D341Med (cell line): ENCODE measurements at places on chromosomes 2 and 18.

- DNase-seq: no peak
These were observed 130.9 kb downstream of the TPGS2 start for GRCh38 chr18:36697905-36698304.

- no peak for DNase-seq
These were observed 487.3 kb upstream of the VWC2L start for GRCh38 chr2:213923543-213923942.

GRCh38 chr18:44514106-44514505, 166.6 kb upstream of the SETBP1 start:
- no peak for DNase-seq

DNA sequence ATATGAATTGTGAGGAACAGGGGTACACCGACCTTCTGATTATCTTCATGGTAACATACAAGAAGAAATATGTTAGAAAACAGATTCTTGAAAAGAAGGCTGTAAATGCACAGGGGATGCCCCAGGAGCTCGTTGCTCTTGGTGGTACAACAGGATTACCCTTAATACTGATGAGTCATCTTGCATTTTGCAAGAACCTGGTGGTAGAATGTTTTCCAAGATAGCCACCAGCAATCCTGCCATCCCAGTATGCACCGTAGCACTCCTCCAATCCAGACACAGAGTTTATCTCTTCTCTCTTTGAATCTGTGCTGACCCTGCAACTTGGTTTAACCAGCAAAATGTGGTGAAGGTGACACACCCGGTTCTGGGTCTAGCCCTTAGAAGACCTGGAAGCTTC, 238.3 kb downstream of the EN1 start:
- DNase-seq: no peak

DNA sequence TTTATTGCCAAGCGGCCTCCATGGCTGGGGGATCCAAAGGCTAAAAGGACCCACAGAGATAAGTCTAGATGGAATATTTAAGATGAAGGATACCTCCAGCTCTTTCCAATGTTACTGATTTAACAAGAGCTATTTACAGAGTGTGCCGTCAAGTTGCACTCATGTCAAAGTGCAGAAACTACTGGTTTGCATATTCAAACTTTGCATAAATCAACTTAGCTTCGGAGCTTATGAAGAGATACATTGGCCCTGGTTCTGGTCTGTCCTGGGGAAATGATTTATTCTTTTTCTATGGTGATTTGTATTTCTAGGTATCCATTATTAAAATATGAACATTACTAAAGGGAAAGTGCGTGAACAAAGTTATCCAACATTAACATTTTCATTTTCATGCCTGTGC, 14.4 kb upstream of the MYO5B start:
- DNase-seq: no peak

GRCh38 chr2:100683231-100683630, 120.4 kb downstream of the PDCL3 start:
- DNase-seq: no peak

- DNase-seq: peak; percentile 17
These were observed 13.7 kb downstream of the ADRA2B start for GRCh38 chr2:96102596-96103186.

DNA sequence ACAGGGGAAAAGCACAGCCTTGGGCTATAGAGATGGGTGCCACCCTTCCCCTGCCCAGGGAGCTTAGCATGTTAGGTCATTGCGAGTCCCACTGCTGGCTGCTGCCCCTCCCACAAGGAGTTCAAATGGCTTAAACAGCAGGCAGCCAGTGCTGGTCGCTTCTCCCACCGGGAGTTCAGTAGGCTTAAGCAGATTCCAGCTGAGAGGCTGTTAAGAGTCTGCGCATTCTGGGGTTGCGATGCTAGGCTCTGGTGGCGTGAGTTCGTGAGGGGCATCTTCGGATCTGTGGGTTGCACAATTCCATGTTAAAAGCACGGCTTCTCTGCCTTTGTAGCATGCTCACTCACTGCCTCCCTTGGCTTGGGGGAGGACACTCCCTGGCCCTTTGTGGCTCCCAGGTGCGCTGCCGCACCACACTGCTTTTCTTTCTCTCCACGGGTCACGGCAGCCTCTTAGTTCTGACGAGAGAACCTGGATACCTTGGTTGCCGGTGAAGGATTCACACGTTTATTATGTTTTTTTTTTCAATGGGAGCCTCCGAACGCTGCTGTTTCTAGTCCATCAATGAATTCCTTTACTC, 93.2 kb downstream of the UNC80 start:
- no peak for DNase-seq

DNA sequence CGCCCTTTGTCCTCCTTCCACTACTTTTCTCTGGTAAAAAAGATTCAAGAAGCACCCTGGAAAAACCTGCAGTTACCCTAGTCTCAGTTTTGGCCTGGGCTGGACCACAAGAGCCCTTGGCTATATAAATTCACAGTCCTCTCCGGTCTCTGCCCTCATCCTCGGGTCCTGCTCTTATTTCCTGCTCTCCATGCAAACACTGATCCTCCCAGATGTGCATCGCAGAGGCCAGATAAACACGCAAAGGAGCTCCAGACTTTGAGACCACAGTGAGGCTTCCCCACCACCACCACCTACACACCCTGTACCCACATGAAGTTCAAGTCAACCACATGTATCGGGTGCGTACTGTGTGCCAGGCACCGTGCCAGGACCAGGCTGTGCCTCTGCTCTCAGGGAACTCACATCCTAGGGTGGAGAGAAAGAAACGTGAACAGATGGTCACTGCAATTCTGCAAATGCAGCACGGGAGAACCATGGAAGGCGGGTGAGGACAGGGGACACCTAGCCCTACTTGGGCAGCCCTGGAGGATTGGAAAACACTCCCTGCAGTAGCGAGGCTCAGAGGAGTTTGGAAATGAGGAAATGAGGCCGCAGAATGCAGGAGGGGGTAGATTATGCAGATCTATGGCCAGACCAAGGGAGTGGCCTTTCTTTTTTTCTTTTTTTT, 7.4 kb downstream of the CTDSP1 start:
- no peak for DNase-seq

DNA sequence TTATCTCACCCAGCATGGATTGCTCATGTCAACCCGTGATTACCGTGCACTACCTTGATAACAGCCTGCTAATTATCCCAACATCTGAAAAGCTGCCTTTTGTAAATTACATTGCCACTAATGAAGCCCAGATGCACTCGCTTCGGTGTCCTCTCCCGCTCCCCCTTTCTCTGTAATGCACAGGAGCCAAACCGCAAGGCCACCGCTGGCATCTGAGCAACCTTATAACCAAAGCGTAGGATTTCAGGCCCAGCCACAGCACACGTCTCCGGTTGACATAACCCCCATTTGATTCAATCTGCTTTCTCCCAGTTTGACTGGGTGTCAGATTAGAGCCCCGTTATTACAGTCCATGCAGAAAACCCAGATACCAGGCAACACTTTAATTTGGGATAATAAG, 341.2 kb downstream of the ALK start:
- DNase-seq: no peak

DNA sequence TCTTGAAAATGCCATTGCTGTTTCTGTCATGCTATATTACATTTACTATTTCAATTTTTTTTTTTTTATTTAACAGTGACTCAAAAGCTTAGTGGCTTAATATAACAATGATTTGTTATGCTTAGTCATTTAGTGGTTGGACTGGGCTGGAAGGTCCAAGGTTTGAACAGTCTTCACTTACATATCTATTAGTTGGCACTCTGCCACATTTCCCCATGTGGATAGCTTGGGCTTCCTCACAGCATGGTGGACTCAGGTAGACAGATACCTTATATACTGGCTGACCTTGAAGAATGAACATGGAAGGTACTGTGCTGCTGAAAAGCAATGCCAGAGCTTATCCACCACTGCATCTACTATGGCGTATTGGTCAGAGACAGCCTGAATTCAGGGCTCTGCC, 909.5 kb upstream of the SOX11 start:
- no peak for DNase-seq

GRCh38 chr2:62208074-62208757, 12.3 kb downstream of the B3GNT2 start:
- no peak for DNase-seq

DNA sequence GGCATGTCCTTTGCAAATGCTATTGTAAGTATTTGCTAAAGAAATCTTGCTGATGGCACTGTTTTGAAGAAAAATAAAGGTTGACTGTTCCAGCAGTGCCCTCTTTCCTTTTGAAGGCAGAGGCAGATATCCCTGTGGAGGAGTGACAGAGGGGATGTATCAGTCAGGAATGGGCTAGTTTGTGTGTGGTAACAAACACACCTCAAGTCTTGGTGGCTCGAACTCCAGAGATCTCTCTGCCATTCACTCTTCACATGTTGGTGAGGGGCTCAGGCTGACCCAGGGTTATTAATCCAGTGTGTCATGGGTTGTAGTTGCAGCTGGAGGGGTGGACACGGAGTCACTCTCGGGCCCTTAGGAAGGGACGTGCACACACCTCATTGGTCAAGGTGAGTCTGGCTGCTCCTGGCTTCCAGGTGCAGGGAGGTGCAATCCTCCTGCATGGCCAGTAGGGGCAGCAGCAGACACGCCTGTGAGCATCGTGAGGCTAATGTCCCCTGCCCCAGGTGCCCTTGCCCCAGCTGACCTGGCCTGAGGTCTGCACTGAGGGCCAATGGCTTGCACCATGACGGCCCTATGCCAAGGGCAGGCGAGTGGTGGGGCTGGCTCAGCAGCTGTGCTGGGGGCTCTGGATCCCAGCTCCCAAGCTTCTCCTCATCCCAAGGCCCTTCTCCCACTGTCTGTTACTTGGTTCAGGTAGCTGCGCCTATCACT, 146.5 kb downstream of the ASB1 start:
- peak; percentile 67 for DNase-seq

GRCh38 chr2:204313256-204313655, 232.0 kb upstream of the PARD3B start:
- no peak for DNase-seq

GRCh38 chr2:143852759-143853158, 667.2 kb downstream of the ZEB2 start:
- DNase-seq: no peak

GRCh38 chr2:171244970-171245782, 84.5 kb upstream of the TLK1 start:
- no peak for DNase-seq

GRCh38 chr2:177212106-177212890, at the start of gene HNRNPA3:
HNRNPA3 (plus strand) TSS chr2:177212794; CDS start chr2:177212800, 6 bp downstream.
- peak; percentile 96 for DNase-seq

DNA sequence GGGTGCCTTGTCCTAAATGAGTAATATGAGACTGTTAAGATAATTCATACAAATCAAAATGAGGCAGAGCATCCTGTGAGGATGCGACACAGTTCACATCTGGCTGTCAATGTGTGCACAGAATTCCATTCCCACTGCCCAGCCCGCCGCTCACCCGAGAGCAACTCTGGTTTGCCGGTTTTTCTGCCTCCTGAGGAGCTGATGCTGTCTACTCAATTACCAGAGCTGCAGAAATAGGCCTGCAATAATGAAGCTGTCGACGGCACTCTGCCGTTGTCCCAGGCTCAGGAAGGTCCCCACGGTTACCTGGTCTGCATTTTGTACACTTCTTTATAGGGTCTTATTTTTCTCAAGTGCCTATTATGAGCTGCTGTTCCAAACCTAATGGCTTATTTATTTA, 55.7 kb upstream of the LYPD1 start:
- DNase-seq: no peak

GRCh38 chr2:118635891-118636290, 211.6 kb downstream of the EN1 start:
- no peak for DNase-seq

GRCh38 chr2:151808258-151809072, 19.8 kb downstream of the ARL5A start:
- no peak for DNase-seq

- DNase-seq: no peak
These were observed 7.2 kb upstream of the TAF1B start for GRCh38 chr2:9836074-9836473.

- DNase-seq: no peak
These were observed 50.5 kb downstream of the DYSF start for GRCh38 chr2:71503837-71504236.

DNA sequence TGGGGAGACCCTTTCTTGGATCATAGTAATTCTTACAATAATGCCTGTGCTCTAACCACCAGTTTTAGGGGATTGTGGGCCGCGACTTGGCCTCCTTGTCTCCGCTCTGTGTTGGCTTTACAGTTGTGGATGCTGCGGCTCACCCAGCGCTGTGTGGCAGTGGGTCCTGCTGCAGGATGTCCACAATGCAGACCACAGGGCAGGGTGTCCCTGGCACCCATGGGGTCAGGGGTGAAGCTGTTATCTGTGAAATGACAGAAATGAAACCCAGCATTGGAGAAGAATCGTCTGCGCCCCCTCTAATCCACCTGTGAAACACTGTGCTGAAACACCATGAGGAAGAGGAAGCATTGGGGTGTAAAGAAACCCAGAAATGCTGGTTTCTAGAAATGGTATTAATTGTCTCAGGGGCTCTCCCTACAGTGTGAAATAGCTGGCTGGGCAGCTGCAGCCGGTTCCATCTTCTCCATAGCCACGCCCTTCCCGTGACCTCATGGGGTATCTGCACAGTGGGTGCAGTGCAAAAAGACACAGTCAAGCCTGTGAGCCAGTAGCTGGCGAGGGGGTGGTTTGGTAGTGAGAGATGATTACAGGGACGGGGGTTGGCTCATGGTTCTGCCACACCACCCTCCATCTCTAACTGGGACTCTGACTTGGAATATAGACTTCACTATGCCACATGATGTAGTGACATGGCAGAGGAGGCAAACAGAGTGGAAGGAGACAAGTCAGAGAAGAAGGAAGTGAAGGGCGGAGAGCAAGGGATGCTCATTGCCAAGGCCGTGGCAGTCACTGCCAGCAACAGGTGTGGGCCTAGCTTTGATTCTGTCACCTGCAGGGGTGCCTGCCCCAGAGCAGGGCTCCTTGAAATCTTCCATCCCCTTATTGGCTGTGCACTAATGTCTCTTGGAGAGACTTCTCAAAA, 16.2 kb downstream of the INPP4A start:
- no peak for DNase-seq

DNA sequence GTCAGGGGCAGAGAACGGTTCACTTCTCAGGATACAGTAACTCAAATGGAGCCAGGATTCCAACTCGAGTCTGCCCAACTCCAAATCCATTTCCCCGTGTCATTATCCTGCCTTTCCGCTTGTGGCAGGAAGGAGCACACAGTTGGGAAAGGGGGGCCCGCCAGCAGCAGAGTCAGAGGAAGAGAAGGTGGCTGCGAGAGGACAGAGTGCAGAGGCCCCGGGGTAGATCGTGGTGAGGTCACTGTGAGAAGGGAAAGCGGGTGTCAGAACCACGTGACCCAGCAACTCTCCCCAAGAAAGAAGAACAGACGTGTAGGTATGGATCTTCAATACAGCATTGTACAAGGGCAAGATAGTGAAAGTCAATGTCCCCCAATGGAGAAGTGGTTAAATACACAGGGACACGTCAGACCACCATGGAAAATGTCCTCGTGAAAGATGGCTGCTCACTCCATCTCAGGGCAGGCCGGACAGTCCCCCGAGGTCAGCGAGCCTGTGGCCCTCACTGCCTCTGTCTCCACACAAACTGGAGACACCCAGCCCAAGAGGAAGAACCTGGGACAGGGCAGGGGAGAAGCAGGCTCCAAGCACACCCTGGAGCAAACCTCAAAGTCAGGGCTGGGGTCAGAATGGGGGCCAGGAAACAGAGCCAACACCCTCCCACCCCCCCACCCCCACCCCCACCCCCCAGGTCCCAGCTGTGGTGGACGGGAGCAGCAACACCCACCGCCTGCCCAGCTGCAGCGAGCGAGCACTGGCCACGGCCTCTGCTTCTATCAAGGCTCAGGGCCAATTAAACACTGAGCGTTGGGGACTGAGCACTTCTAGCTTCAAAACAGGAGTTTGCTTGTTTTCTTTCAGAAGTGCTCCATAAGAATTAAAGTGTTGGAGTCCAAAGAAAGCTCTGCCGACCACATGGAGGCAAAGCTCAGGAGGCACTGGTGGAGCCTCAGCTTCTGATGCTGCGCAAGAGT, 92.7 kb downstream of the EIPR1 start:
- DNase-seq: no peak

GRCh38 chr2:112528541-112528940, 13.7 kb upstream of the POLR1B start:
- no peak for DNase-seq
